ENCODE measurements at places on chromosomes 5 and 9.

GRCh38 chr9:93546356-93546755 lies 30.0 kb upstream of the PHF2 start:
- no peak for DNase-seq

DNA sequence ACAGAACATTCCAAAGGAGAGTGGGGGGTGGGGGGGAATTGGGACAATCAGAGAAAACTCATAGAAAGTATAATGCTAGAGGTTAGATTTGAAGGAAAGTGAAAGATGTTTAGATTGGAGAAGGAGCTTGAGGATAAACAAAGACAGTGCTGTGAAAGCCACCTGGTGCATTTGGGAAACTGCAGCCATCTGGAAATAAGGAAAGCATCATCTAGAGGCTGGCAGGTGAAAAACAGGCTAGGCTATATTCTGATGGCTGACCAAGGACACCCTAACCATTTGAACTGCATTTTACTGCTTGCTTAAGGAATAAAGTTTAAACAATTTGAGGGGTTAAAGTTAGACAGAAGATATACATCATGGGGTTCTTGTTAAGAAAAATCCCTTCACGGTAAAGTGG lies 296.4 kb downstream of the CETN3 start:
- DNase-seq, result no peak

DNA sequence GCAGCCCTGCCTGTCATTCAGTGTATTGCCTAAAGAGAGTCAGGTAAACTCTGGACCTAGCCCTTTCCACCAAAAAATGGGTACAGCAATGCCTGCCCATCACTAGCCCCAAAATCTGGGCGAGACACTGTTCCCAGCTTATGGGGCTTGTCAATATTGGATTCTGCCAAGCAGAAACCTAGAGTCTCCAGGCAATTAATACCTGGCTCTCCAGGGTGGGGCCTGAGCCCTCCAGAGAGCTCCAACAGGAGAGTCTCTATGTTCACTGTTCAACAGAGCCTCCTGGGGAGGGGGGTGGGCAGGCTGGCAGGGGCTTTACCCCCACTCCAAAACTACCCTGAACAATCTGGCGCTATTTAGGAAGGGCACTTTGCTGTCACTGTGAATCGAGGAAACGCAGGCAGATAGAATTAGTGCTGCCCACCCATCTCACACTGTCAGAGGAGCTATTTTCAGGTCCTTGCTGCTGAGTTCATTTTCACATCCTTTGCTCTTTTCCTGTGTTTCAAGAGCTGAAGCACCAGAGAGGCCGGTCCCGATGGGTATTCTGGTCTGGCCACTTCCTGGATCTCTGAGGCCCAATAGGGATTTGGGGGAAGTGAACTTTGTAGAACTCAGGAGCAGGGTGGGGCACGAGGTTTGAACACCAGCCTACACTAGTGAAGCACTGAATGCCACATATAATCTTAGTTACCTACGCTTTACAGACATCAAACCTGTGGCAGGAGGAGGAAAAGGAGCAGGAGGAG lies 121.8 kb downstream of the C5orf15 start:
- DNase-seq, result no peak

- DNase-seq, result no peak
Observed at GRCh38 chr5:66987126-66987525, 209.5 kb downstream of the CD180 start.

- DNase-seq, result no peak
Observed at GRCh38 chr5:105530716-105531261, 1968.2 kb upstream of the NUDT12 start.

- DNase-seq, result no peak
Observed at GRCh38 chr5:138996120-138996519, 121.0 kb upstream of the LRRTM2 start.

- DNase-seq, result no peak
Observed at GRCh38 chr9:21381448-21382339, 3.5 kb downstream of the IFNA2 start.

- no peak for DNase-seq
Observed at GRCh38 chr9:109171926-109172325, 4.9 kb upstream of the FRRS1L start.

Data from stimulated activated CD8-positive, alpha-beta memory T cell treated with anti-CD3 and anti-CD28 coated beads, Interleukin-7, amount 100 ng/mL, for 48 hours (primary cell).